ENCODE measurements at places on chromosomes 6 and 20.

DNA sequence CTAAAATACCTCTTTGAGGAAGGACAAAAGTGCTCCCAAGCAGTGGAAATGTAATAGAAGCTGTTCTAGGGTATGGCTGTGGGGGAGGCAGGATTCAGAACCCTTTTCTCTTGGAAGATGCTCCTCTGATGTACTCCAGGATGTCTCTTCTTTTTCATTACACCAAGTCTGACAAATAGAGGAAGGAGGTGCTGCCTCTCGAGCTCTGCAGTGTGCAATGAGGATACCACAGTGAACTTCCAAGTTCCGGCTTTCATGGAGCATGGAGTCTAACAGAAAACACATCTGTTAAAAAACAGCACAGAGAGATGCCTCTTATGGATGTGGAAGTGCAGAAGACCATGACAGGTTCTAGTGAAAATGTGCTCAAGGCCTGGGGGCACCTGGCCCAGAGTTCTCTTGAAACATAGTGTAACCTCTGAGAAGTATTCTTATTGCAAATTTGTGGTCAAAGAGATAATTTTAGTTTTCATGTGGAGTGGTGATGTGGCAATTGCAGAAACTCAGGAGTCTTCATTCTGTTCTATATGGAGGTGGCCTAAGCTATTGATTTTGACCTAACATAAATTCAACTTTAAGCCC, 362.0 kb upstream of the CITED2 start:
- DNase-seq, result no peak

- no peak for DNase-seq
These were observed 508.8 kb upstream of the PTCHD4 start for GRCh38 chr6:48619771-48620170.

GRCh38 chr6:85436411-85436810, 13.5 kb upstream of the NT5E start:
- DNase-seq, result no peak

GRCh38 chr6:148235446-148235845, 107.2 kb upstream of the SASH1 start:
- DNase-seq, result no peak

- DNase-seq, result no peak
These were observed 248.7 kb downstream of the C6orf118 start for GRCh38 chr6:165060720-165061119.

GRCh38 chr6:130928158-130928912, 101.1 kb downstream of the SMLR1 start:
- no peak for DNase-seq

DNA sequence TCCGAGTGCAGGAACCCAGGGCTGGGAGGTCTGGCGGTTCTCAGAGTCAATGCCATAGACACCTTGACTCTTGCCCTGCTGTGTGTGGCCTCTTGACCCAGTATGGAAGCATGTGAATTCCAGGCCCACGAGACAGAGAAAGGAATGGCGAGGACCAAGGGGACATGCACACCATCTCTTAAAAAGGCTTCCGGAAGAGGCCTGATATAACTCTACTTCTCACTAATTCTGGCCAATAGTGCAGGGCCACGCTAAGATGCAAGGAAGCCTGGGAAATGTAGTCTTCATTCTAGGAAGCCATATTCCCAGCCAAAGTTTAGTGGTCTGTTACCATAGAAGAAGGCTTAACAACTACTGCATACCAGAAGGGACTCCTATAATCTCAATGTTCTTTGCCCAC, 177.0 kb upstream of the KCNG1 start:
- no peak for DNase-seq

- no peak for DNase-seq
These were observed 87.9 kb upstream of the RBM24 start for GRCh38 chr6:17193106-17193775.

- no peak for DNase-seq
These were observed 56.0 kb downstream of the PRDM13 start for GRCh38 chr6:99662616-99663015.

GRCh38 chr20:63354636-63355350, 6.4 kb downstream of the CHRNA4 start:
- DNase-seq, result no peak

DNA sequence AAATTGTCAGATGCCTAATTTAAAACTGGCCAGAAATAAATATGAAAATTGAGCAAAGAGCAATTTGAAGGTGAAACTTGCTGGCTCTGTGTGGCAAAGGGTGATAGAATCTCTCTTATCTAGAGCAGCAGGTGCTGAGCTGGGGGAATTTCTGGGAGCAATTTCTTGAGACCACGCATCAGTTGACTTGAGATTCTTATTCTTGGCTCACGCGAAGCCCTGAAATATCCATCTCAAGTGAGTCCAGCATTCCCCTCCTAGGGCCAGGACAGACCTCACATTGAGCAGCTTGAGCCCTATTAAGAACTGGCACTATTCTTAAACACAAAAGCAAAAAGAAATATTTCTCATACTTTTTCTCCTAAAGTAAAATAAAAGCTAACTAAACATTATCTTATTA, 66.3 kb downstream of the MAP7 start:
- DNase-seq, result no peak

DNA sequence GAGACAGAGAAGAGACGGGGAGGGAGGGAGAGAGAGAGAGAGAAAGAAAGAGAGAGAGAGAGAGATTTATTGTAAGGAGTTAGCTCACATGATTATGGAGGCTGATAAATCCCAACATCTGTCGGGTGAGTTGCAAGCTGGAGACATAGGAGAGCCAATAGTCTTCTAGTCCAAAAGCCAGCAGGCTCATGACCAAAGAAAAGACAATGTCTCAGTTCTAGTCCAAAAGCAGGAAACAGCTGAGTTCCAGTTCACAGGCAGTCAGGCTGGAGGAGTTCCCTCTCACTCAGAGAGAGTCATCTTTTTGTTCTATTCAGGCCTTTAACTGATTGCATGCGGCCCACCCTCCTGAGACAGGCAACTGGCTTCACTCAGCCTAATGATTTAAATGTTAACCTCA, 416.6 kb downstream of the PREX1 start:
- DNase-seq, result no peak

DNA sequence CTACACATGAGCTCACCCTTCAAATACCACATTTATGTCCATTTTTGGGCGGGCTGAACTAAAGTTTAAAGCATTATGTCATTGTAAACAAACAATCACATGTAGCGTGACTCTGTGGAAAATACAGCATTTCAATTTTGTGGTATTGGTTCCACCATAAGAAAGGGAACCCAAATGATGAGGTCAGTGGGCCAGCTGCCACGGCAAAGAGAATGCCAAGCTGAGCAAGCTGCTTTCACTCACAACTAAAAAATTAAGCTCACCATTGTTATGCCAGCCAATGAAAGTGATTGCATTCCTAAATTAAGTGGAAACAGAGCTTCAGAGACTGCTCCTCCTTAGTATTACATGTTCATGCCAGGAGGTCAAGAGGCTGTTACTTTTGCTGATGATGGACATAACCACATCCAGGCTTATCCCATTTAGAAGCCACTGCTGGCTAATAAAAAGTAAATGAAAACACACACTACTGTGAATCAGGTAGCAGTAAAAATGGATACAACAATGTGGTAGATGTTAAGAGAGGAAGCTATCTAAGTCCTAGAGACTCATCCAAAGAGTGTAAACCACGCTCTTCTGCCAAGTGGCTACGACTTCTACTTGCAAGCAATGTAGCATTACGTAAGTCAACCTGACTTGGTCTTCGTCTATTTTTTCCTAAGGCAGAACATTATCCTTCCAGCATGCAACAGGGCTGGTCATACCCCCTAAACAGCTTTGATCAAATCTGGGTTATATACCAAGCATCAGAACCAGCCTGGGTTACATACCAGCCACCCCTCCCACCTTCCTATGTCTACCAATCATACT, 164.8 kb downstream of the BACH2 start:
- DNase-seq, result no peak

DNA sequence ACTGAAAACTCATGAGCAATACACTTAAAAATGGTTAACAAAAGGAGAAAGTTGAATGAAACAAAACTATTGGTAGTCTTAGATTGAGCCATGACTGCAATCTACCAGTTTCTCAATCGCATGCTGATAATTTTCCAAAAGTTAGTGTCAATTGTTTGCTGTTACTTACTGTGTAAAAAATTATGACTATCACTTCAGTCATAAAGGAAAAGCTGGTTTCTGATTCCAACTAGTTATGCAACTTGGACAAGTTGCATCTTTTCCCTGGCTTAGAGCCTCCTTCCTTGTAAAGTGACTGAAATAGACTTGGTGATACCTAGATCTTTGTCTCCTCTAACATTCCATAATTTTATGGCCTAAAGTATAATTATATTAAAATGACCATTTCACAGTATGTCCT, 88.3 kb upstream of the PAK5 start:
- DNase-seq, result no peak

DNA sequence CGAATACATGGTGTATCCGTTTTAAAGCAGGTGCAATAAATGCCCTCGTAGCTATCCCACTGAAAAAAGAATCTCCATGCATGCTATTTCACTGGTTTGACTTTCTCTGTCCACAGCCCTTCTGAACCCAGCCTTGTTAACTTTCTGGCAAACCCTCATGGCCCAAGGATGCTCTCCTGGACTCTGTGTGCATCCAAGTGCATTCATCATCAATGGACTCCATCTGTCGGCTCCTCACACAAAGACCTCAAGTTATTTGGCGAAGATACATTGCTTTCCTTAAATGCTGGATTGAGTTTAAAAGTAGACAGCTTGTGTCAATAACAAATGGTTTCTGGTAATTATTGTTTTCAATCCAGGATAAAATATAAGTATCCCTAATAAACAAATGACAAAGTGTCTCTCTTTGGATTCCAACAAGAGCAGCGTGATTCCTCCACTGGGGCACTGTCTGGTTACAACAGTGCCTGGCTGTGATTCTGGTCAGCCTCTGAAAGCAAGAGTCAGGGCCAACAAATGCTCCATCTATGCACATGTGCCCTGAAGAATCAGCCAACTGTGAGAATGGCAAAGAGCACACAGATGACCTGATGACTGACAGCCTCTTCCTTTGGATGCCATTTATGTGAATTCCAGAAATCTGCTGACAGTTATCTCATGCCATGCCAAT, 55.7 kb downstream of the FYN start:
- no peak for DNase-seq

DNA sequence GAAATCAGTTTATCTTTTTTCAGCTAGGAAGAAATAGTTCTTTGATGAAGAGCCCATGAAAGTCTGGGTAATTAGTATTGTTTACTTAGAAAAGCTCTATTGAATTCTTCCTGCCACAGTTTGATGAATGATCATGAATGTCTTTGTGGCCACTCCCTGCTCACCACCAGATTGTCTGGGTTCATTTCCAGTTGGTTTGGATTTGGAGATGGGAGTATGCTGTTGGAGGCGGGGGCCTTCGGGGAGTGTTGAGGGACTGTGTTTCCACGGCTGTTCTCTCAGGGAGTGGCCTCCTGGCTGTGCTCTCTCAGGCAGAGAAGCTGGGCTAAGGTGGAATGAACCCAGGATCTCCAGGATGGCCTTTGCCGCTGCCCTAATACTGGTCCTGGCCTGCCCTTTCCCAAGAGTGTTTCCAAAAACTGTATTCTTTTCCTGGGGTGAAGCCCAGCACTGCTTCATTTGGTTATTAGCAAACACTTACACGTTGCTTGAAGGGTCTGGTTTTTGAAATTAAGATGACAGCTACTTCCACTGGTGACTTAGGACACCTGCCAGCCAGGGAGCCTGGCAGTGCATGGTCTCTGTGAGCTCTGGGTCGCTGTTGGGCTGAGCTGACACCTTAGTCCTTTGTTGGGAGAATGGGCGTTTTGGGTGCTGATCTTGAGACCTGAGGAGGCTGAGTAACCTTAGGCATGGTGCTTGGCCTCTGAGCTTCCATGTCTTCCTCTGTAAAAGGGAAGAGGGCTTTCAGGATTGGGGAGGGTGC, 23.2 kb downstream of the PRPF6 start:
- no peak for DNase-seq

DNA sequence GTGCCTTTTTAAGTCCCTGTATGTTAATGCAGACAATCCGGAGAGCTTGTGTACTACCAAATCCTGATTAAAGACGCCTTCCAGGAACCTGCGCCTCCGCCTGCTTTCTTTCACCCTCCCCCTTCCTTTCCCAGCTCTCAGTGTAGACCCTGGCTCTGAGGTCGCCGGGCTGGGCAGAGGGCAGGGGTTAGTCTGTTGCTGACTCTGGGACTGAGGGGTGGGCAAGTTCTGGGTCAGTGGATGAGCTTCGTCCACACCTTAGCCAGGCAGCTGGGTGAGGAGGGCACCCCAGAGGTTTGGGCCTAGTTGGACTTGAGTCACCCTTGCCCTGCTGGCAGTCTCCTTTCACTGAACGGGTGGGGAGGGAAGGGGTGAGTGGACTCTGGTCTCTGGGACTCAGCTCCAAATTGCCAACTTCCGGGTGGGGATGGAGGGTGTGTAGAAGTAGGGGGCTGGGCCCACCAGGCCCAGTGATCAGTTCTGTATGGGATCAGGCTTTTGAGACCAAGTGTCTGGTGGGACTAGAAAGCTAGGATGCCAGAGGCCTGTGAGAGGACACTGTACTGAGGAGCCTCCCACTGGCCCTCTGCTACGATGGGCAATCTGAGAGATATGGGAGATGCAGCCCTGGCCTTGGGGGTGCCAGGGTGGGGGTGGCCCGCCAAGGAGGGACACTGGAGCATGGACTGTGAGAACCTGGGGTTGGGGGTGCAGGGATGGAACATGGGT, 21.3 kb upstream of the SLC22A7 start:
- DNase-seq, result no peak

DNA sequence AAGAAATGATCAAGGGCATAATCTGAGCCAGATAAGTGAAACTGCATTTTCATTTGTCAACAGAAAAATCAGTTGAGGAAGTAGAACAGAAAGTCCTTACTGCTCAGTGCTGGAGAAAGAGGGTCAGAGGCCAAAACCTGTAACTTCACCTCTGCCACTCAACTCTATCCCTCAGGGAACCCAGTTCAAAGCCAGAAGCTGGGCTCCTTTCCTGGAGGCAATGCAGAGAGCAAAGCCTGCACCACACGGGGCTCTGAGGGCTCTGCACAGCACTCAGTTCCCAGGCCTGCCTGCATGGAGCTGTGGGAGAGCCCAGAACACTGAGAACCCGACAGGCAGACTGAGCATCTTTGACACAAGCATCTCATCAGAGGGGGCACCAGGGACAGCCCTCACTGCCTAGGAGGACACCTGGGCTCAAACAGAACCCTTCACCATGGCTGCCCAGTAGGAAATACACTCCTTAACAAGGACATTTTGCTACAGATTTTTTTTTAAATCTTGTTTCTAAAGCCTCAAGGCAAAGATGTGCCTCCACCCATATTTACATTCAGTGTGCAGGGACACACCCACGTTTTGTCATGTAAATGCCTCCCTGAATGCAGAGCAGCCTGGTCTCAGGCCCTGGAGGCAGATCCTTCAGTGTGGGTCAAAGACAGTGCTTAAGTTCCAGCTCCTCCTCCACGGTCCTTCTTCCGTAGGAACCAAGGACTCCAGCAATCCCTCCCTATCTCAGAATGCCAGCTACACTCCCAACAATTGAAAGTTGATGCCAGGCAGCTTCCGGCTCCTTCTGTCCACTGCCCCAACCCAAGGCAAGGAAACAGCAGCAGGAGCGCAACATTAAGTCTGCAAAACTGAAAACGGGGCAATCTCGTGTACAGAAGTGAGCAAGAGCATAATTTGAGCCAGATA, 6.6 kb downstream of the RNASET2 start:
- no peak for DNase-seq

DNA sequence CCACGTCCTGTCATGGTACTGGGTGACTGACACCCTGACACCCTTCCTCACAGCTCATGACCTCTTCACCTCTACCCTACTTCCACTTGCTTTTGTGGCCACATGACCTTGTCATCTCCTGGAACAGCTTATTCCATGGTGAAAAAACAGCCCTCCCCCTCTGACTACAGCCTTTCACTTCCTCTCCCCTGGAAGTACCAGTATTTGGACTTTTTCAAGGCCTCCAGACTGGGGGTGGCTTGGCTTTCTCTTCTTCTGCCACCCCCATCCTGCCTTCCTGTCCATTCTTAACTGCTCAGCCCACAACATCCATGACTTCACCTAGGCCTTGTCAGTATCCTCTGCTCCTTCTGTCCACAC, 168.4 kb downstream of the CARMIL1 start:
- no peak for DNase-seq
